ENCODE measurements at places on chromosomes 11 and 22. TPM values are rescaled to one million over a fixed set of nuclear protein-coding genes. Genes with fewer than 3 reads are reported as not detected.

Gene NRIP3
- total RNA-seq = 5.5 TPM

Gene DRD2
- not detected for total RNA-seq

Gene NLRP10
- total RNA-seq = 0.06 TPM

Gene OR5B12
- not detected for total RNA-seq

Gene PRG3
- not detected for total RNA-seq

Gene KDM4D
- 0.49 TPM for total RNA-seq

Gene KCTD14
- total RNA-seq = 0.25 TPM

Gene CDC42EP1
- total RNA-seq = 18.5 TPM

Gene JHY
- 0.81 TPM for total RNA-seq

Gene PHF21B
- not detected for total RNA-seq

Gene KRTAP5-11
- total RNA-seq = not detected

Gene KIAA1671
- total RNA-seq = 35.9 TPM

Gene DGCR6
- total RNA-seq = 3.2 TPM

Data from bladder microvascular endothelial cell (primary cell).